Astrocyte (in vitro differentiated cells and primary cell): ENCODE measurements at places on chromosomes 12 and 14. TPM values are rescaled to one million over a fixed set of nuclear protein-coding genes. Genes with fewer than 3 reads are reported as not detected.

DNA sequence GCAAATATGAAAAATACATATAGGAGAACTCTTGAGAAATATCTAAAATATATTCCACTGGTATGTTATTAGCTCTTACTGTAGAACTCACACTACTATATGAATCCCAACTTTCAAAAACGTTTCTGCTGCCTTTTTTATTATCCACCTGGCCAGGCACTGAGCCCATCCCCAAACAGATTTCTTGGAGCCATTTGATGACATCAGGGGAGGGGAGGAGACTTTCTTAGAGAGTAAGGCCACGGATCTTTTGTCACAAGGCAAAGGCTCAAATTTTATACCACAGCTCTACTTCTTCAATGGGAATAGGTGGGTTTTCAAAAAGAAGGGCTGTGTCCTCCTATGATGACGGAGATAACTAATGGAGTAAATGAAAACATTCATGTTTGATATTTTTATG lies 83.0 kb downstream of the SLC25A21 start:
- no peaks in the 10 kb centered on the region for H3K36me3 ChIP-seq
- H3K27me3 ChIP-seq, result no peaks in the 10 kb centered on the region
- DNase-seq, result no peak
- H3K4me1 ChIP-seq, result peaks cover 4% of the 10 kb centered on the region

DNA sequence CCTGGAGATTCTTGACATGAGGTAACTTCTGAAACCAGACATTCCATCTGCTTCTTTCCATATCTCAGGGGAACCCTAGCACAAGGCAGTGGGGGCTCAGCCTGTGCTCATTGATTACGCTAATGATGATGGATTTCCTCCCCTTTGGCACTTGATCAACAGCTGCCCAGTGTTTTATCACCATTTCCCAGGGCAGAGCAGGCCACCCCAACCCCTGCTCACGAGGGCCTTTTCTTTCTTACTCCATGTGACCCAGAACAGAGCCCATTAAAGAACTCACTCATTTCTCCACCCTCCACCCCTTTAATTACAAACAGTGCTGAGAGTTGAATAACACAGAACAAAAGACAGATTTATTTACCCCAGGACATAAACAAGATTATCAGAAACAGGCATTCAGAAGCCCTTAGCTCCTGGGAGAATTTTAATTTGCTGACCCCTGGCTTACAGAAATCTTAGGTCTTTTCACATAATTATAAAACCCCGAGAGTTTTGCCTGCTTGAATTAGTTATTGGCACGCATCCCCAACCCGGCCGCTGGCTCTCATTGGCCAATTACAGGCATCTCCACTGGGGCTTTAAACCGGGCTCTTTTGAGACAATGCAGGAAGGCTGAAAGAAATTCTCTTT lies 32.0 kb upstream of the CCDC60 start:
- no peaks in the 10 kb centered on the region for H3K27me3 ChIP-seq
- DNase-seq, result no peak
- H3K36me3 ChIP-seq, result no peaks in the 10 kb centered on the region
- H3K4me1 ChIP-seq, result no peaks in the 10 kb centered on the region
- H3K27ac ChIP-seq, result no peak overlapping the region

DNA sequence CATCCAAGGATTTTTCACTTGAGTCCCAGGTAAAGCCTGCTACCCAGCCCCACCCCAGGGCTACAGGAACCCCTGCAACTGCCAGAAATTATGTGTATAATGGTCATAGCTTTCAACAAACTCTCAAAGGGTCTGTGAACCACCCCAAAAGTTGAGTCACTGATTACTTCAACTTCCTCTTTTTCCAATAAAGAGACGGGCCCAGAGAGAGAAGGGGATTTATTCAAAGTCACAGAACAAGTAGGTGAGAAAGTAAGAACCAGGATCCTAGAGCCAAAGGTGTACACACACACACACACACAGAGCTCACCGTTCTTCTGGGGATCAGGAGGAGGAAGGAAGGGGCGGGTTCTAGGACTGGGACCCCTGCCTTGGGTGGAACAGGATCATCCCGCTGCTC lies 4.8 kb upstream of the ITPK1 start:
- H3K36me3 ChIP-seq, result no peaks in the 10 kb centered on the region
- no peak for DNase-seq
- H3K27me3 ChIP-seq, result no peaks in the 10 kb centered on the region

- H3K27ac ChIP-seq, result no peak overlapping the region
- no peaks in the 10 kb centered on the region for H3K4me1 ChIP-seq
- no peaks in the 10 kb centered on the region for H3K27me3 ChIP-seq
- no peak overlapping the region for H3K4me3 ChIP-seq
- DNase-seq, result no peak
Measured at GRCh38 chr14:97976861-97977260, 1179.7 kb downstream of the VRK1 start.

- H3K4me3 ChIP-seq, result no peak overlapping the region
- no peak for DNase-seq
- no peaks in the 10 kb centered on the region for H3K36me3 ChIP-seq
Measured at GRCh38 chr12:45481746-45482145, 247.8 kb upstream of the ARID2 start.

- no peaks in the 10 kb centered on the region for H3K36me3 ChIP-seq
- H3K4me1 ChIP-seq, result no peaks in the 10 kb centered on the region
- no peak overlapping the region for H3K27ac ChIP-seq
- peaks cover 4% of the 10 kb centered on the region for H3K27me3 ChIP-seq
Measured at GRCh38 chr14:92495027-92495426, 18.6 kb upstream of the RIN3 start.

DNA sequence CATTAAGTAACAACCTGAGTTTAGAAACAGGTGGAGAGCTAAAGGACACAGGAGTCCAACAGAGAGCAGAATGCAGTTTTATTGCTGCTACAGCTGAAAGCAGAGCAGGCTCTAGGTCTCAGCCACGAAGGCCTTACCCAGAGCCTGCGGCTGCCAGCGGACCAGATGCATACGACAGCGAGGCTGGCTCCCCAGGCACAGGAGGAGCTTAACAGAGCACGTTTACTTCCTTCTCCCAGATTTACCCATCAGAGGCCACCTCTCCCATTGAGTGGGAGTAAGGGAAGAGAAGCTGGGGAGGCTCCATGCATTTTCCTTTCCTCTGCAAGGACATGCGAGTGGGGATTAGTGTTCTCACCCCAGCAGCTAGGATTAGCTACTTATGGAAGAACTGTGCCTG lies 22.6 kb downstream of the DYNC1H1 start:
- no peaks in the 10 kb centered on the region for H3K27me3 ChIP-seq
- no peak for DNase-seq
- H3K27ac ChIP-seq, result no peak overlapping the region
- peaks cover 4% of the 10 kb centered on the region for H3K4me1 ChIP-seq
- no peak overlapping the region for H3K4me3 ChIP-seq

DNA sequence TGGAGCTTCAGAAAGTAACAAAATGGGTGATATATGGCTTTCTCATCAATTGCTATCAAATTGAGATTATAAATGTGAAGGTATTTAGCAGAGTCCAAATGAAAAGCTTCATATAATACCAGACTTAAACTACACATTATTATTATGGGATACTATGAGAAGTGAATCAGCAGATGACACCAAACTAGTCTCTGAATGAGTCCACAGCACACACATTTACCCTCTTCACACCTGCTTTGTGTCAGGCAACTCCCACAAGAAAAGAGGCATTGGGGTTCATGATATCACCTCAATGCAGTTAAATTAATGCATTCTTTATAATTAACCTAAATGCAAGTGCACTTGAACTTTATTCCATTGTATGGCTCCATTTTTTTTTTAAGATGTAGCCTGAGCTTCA lies 330.5 kb downstream of the BCL11B start:
- DNase-seq, result no peak
- H3K27me3 ChIP-seq, result peaks cover 5% of the 10 kb centered on the region
- no peaks in the 10 kb centered on the region for H3K4me1 ChIP-seq

GRCh38 chr14:104895786-104896661 lies 28.7 kb upstream of the PLD4 start:
- DNase-seq, result no peak
- H3K27ac ChIP-seq, result no peak overlapping the region
- no peaks in the 10 kb centered on the region for H3K36me3 ChIP-seq
- H3K27me3 ChIP-seq, result no peaks in the 10 kb centered on the region
- H3K4me3 ChIP-seq, result no peak overlapping the region

GRCh38 chr12:6384499-6385436 lies 806 bp downstream of the LTBR start:
- H3K27me3 ChIP-seq, result no peaks in the 10 kb centered on the region
- H3K4me1 ChIP-seq, result peaks cover 17% of the 10 kb centered on the region
- peak overlapping the region; percentile 32 for H3K4me3 ChIP-seq
- H3K27ac ChIP-seq, result peak overlapping the region; percentile 50
- H3K36me3 ChIP-seq, result no peaks in the 10 kb centered on the region
- no peak for DNase-seq

DNA sequence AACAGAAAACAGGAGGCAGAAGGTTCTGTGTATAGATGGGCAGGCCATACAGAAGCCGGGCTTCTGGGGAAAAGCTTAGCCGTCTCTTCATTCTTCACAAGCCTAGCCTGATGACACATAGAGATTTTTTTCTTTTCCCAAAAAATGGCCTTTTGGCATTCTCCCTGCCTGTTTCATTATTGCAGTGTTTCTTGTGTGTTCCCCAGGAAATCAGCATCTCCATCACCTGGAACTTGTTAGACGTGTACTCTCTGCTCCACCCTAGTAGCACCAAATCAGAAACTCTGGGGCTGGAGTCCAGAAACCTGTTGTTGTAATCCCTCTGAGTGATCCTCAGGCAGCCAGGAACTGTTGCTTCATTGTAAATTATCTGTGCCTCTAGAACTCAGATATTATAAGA lies 388.1 kb downstream of the CCDC91 start:
- DNase-seq, result no peak
- no peak overlapping the region for H3K27ac ChIP-seq
- H3K4me3 ChIP-seq, result no peak overlapping the region
- H3K4me1 ChIP-seq, result no peaks in the 10 kb centered on the region
- no peaks in the 10 kb centered on the region for H3K27me3 ChIP-seq
- H3K36me3 ChIP-seq, result no peaks in the 10 kb centered on the region

DNA sequence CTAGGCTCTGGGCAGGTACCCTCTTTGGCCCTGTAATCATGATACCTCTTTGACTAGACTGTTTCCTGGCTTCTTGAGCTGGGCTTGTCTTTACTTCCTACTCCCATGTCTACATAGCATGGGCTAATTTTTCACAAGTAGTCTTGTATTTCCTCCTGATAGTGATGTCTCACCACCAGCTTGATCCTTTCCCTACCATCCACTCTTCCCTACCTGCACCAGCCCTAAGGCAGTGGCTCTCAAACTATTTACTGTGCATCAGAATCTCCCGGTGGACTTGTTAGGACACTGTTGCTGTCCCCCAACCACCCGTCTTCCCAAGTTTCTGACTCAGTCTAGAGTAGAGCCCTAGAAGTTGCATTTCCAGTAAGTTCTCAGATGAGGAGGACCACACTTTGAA lies 162.7 kb upstream of the AMIGO2 start:
- no peak for DNase-seq
- H3K36me3 ChIP-seq, result no peaks in the 10 kb centered on the region
- H3K4me1 ChIP-seq, result no peaks in the 10 kb centered on the region
- H3K27me3 ChIP-seq, result no peaks in the 10 kb centered on the region
- H3K27ac ChIP-seq, result no peak overlapping the region

GRCh38 chr12:56600753-56601152 lies 29.4 kb downstream of the BAZ2A start:
- DNase-seq, result no peak
- H3K27ac ChIP-seq, result no peak overlapping the region
- H3K36me3 ChIP-seq, result peaks cover 71% of the 10 kb centered on the region
- H3K4me3 ChIP-seq, result no peak overlapping the region
- no peaks in the 10 kb centered on the region for H3K4me1 ChIP-seq

DNA sequence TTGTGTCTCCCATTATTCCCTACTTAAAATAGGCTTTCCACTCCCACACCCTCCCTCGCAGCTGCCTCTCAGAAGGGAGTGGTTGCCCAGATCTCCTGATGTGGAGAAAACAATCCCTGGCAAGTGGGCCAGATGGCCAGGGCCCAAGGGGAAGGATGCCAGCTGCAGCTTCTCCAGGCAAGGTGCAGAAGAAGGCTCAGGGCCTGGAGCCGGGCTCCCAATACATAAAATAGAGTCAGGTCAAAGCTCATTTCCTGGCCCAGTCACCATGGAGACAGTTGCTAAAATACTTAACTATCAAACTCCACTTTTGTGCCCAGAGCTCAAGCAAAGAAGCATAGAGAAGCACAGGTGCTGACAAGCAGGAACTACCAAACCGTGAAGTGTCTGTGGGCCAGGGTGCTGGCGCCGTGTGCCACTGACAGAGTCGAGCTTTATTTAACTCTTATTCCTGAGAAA lies 45.7 kb upstream of the ITPR2 start:
- no peaks in the 10 kb centered on the region for H3K4me1 ChIP-seq
- H3K27me3 ChIP-seq, result no peaks in the 10 kb centered on the region
- no peak overlapping the region for H3K27ac ChIP-seq

DNA sequence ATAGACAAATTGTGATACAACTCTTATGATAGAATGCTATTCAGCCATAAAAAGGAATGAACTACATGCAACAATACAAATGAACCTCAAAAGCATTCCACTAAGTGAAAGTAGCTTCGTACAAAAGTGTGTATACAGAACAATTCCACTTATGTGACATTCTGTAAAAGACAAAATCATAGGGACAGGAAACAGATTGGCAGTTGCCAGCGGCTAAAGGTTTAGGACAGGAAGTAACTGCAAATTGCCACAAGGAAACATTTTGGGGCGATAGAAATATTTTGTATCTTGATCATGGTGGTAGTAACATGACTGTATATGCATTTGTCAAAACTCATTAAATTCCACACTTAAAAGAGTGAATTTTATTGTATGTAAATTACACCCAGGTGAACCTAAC lies 113.4 kb downstream of the CAPZA3 start:
- no peak for DNase-seq
- no peak overlapping the region for H3K4me3 ChIP-seq
- H3K27me3 ChIP-seq, result no peaks in the 10 kb centered on the region
- no peaks in the 10 kb centered on the region for H3K4me1 ChIP-seq

DNA sequence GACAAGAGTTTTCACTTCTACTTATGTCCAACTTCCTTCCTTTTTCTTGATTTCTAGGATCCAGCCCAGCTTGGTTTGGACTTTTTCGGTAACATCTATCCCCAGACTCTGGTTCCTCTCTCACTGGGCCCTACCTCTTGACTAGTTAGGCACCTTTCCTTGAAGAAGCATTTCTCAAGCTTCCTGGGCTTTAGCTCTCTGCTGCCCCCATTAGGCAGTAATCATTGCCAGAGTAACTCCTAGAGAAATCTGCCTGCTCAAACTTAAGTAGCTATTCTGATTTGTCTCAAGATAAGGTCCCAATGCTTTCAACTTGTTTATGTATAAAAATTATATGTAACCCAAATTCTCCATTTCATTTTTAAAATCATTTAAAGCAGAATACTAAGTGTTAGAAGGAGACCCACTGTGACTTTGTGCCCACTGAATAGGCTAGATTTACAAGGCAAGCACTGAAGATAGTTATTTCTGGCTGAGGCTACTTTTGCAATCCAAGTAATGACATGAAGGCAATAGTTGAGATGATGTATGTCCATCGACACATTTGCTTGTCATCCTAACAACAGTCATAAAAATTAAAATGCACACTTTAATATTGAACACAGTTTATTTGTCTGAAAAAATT lies 275.0 kb upstream of the G2E3 start:
- no peak overlapping the region for H3K27ac ChIP-seq
- peak; percentile 27 for DNase-seq
- H3K27me3 ChIP-seq, result no peaks in the 10 kb centered on the region
- H3K36me3 ChIP-seq, result no peaks in the 10 kb centered on the region
- H3K4me3 ChIP-seq, result no peak overlapping the region
- no peaks in the 10 kb centered on the region for H3K4me1 ChIP-seq

- DNase-seq, result no peak
- H3K4me3 ChIP-seq, result no peak overlapping the region
- no peak overlapping the region for H3K27ac ChIP-seq
Measured at GRCh38 chr12:25041006-25041741, 92.3 kb upstream of the BCAT1 start.

Gene ACOT6
- not detected in 2 replicates for total RNA-seq

Gene SLC10A1
- total RNA-seq, result not detected in 2 replicates

Gene PTCSC3
- not detected in 2 replicates for total RNA-seq

Gene HOXC4
- not detected in 2 replicates for total RNA-seq

Gene ZNF740
- total RNA-seq, result 31.0 and 32.7 TPM in 2 replicates

Gene PRICKLE1
- total RNA-seq, result 34.9 and 39.5 TPM in 2 replicates

Gene CLEC2A
- 0.84 and 2.0 TPM in 2 replicates for total RNA-seq

Gene TMEM52B
- 0.45 TPM in 1 of 2 replicates, not detected in the other for total RNA-seq
